ENCODE measurements at places on chromosomes 12 and 14.
A peak's percentile ranks its signal among the peaks of the same experiment; 100 is the strongest.

GRCh38 chr12:20189767-20190166, 178.6 kb upstream of the PDE3A start:
- H3K4me3 ChIP-seq = peak overlapping the region; percentile 32
- peaks cover 1% of the 10 kb centered on the region for H3K36me3 ChIP-seq
- peak overlapping the region; percentile 41 for H3K27ac ChIP-seq
- DNase-seq = no peak
- H3K4me1 ChIP-seq = peaks cover 24% of the 10 kb centered on the region
- H3K27me3 ChIP-seq = no peaks in the 10 kb centered on the region

DNA sequence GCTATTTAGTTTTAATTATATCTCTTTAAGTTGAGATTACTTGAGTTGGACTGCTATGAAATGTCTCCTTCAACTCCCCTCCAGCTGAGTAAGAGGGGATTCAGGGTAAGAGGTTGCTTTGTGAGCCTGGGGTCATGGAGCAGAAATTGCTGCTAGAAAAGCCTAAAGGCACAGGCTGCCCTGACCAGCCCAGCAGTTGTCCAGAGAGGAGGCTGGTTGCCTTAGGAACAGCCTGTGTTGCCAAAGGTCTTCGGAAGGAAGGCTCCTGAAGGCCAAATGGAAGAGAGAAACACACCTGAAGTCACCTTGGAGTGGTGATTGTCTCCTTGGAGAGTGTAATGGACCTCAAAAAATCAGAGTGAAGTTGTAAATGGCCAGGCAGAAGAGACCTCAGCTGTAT, 235.5 kb upstream of the PDE3A start:
- no peaks in the 10 kb centered on the region for H3K27me3 ChIP-seq
- H3K36me3 ChIP-seq = no peaks in the 10 kb centered on the region
- no peaks in the 10 kb centered on the region for H3K4me1 ChIP-seq
- DNase-seq = no peak
- H3K27ac ChIP-seq = no peak overlapping the region
- H3K4me3 ChIP-seq = no peak overlapping the region

DNA sequence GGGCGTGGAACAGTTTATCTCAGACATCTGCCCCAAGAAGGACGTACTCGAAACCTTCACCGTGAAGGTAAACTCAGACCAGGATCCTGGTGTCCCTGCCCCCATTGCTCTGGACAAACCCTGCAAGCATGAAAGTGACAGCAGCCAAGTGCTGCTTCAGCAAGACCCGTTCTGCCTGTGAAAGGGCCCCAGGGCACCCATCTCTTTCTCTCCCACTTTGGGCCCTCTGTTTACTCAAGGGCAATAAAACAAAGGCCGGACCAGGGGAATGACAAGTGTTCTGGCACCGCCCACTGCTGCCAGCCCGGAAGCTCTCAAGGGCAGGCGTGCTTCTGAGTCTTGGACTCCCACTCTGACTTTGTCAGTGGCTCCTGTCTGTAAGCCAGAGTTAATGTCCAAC, 35.3 kb downstream of the CD9 start:
- DNase-seq = no peak
- no peaks in the 10 kb centered on the region for H3K36me3 ChIP-seq
- no peak overlapping the region for H3K4me3 ChIP-seq
- peaks cover 19% of the 10 kb centered on the region for H3K27me3 ChIP-seq

DNA sequence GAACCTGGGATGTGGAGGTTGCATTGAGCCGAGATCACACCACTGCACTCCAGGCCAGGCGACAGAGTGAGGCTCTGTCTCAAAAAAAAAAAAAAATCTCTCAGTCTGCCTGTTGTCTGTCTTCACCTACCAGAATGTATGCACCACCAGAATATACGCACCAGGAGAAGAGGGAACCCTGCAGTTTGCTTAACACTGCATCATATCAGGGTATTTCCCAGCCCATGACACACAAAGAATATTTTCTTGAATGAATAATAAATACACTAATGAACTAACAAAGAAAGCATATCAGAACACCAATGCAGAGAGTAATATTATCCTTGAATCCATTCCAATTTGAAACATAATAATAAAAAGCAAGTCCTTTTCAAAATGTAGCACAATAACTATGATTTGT, 44.2 kb upstream of the FOXN3 start:
- peaks cover 2% of the 10 kb centered on the region for H3K36me3 ChIP-seq
- H3K4me1 ChIP-seq = peaks cover 16% of the 10 kb centered on the region
- no peak for DNase-seq
- no peak overlapping the region for H3K27ac ChIP-seq
- no peak overlapping the region for H3K4me3 ChIP-seq

- H3K4me1 ChIP-seq = no peaks in the 10 kb centered on the region
- no peak overlapping the region for H3K4me3 ChIP-seq
- no peak for DNase-seq
- no peaks in the 10 kb centered on the region for H3K36me3 ChIP-seq
- H3K27me3 ChIP-seq = no peaks in the 10 kb centered on the region
Observed at GRCh38 chr14:23895053-23895419, 58.5 kb upstream of the DHRS4 start.

GRCh38 chr14:68627050-68627867, 165.6 kb downstream of the ZFP36L1 start:
- peak; percentile 3 for DNase-seq
- no peaks in the 10 kb centered on the region for H3K36me3 ChIP-seq
- no peaks in the 10 kb centered on the region for H3K27me3 ChIP-seq
- H3K27ac ChIP-seq = peak overlapping the region; percentile 100

Data from progenitor cell of endocrine pancreas (in vitro differentiated cells).